ENCODE measurements at places on chromosomes 4 and X.

- DNase-seq, result peak; percentile 50
These were observed 5.1 kb downstream of the FBXL5 start for GRCh38 chr4:15649914-15650545.

DNA sequence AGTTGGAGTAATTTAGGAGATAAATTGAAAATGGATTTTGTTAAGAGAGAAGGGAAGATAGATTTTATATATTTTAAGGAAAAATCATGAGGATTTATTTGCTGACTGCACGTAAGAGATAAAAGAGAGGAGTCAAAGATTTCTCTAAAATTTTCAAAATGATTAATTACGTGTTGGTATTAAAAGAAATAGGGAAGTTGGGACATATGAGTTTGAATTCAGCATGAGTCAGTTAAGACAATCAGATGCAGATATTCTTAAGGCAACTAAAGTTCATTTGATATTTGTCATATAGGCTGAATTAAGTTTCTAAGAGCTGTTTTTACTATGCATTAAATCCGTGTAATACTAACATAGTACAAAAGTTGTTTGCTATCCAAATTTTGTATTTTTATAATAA lies 46.9 kb downstream of the TET2 start:
- DNase-seq, result no peak

DNA sequence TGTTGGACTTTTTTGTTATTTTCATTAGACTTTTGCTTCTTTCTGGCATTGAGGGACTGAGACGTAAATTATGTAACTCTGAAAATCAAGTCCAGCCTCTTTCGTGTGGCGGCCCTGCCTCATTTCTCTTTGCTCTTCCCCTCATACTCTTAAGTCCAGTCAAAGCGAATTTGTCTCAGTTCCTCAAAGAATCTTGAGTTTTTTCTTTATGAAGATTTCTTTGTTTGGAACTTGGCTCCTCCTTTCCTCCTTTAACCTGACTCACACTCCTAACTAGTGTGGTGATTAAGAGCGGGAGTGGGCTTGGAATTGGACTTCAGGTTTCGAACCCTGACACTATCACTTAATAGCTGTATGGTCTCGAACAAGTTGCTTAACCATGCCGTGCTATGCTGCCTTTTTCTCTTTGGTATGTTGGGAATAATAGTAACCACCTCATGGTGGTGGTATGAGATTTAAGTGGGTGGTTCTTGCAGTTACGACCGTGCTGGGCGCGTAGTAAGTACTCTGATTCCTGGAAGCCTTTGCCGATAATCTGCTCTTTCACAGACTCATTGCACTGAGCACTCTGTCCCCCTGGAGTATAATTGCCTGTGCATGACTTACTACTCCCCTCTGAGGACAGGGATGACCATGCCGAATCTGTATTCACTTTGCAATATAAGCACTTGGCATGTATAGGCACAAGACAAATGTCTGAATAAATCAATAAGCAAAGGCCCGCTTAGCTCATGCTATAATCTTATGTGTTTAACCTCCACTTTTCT lies 19.1 kb downstream of the FNIP2 start:
- DNase-seq, result no peak

- no peak for DNase-seq
These were observed 210.6 kb downstream of the COL25A1 start for GRCh38 chr4:109091727-109092409.

DNA sequence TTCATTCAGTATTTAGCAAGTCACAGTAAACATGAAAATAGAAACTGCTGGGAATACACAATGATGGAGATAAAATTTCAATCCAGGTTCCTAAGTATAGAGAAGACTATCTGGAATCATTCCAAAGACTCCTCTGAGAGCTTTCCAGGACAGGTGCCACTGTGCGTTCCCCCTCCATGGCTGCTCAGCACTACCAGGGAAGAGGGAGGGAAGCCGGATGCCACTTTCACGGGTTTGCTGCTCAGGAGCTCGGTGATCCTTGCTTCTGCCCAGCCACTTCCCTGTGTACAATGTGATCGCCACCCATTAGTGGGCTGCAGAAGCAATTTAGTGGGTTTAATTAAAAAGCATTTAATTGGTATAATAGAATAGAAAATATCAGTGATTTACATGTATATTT lies 94.5 kb downstream of the FNIP2 start:
- no peak for DNase-seq

DNA sequence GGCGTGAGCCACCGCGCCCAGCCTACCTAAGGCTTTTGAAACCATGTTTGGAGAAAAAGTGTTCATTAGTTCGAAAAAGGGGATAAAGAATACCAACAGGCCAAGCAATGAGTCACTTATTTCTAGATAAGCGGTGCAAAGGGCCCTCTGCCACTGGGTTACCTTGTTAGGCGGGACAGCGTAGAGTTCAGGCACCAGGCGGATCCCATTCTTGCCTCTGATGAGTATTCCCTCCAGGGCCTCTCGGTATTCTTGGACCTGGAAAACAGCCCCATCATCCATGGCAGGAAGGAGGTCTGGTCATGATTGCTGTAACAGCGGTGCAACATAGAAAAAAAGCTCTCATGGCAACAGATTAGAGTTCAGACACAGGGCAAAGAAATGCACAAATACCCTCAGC lies 48.0 kb downstream of the PHKA2 start:
- DNase-seq, result no peak

- no peak for DNase-seq
These were observed 70.3 kb upstream of the DDX60 start for GRCh38 chr4:168388890-168389289.

DNA sequence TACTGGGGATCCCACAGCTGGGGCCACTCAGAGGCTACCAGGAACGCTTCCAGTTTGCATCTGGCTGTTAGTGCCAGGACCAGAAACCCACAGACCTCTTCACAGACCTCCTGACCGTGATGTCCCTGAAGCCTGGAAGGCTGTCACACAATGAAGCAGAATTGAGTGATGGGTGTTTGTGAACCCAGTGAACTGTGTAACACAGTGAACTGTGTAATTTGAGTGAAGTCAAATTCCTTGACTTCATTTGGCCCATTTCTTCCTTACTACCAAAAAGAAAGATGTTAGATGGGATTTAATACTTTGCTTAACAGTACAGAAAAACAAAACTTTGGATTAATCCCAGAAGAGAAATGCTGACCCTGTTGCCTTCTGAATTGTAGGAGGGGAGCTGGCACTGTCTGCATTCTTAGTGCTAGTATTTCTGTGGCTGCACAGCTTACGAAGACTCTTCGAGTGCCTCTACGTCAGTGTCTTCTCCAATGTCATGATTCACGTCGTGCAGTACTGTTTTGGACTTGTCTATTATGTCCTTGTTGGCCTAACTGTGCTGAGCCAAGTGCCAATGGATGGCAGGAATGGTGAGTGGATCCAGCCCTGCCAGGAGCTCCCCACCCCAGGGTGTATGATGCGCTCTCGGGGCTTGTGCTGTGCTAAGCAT lies 17.8 kb downstream of the SRD5A3 start:
- DNase-seq, result no peak

GRCh38 chr4:18689308-18690115 lies 668.0 kb upstream of the LCORL start:
- DNase-seq, result peak; percentile 4

- no peak for DNase-seq
These were observed 41.0 kb downstream of the GAB1 start for GRCh38 chr4:143377611-143378099.

- DNase-seq, result no peak
These were observed 8.4 kb upstream of the ELF4 start for GRCh38 chrX:130118441-130119311.

- peak; percentile 79 for DNase-seq
These were observed 8.0 kb upstream of the NEUROG2 start for GRCh38 chr4:112523764-112524505.

GRCh38 chrX:44822601-44823000 lies 21.2 kb upstream of the DUSP21 start:
- no peak for DNase-seq

- DNase-seq, result peak; percentile 26
These were observed at the start of gene NDNF for GRCh38 chr4:121072224-121073003. Gene NDNF (minus strand): TSS chr4:121072535. CDS start chr4:121045837, 26,698 bp downstream.
